ENCODE measurements at places on chromosomes 16 and 17. TPM values are rescaled to one million over a fixed set of nuclear protein-coding genes. Genes with fewer than 3 reads are reported as not detected.
A peak's percentile ranks its signal among the peaks of the same experiment; 100 is the strongest.

Gene KCTD2
- 104 TPM for total RNA-seq

Gene MRPS7
- total RNA-seq = 40.8 TPM

Gene IKZF3
- 0.55 TPM for total RNA-seq

Gene CLDN6
- total RNA-seq = not detected

DNA sequence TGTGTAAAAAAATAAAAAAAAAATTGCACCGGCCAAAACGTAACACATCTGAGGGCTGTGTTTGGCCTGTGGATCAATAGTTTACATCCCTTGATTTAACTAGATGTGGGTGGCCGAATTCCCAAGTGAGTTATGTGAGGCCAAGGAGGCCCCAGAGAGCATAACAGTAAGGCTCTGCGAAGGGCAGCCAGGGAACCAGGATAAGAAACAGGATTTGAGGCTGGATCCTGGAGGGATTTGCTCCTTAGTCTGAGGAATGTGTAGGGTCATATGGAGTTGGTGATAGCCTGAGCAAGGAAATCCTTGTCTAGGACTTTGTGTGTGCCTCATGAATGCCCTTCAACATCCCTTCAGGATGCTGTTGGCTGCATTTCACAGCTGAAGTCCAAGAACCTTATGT lies 2.0 kb downstream of the PHKG2 start:
- DNase-seq = no peak
- no peak overlapping the region for H3K4me3 ChIP-seq
- no peaks in the 10 kb centered on the region for H3K27me3 ChIP-seq
- H3K36me3 ChIP-seq = no peaks in the 10 kb centered on the region
- no peaks in the 10 kb centered on the region for H3K4me1 ChIP-seq

DNA sequence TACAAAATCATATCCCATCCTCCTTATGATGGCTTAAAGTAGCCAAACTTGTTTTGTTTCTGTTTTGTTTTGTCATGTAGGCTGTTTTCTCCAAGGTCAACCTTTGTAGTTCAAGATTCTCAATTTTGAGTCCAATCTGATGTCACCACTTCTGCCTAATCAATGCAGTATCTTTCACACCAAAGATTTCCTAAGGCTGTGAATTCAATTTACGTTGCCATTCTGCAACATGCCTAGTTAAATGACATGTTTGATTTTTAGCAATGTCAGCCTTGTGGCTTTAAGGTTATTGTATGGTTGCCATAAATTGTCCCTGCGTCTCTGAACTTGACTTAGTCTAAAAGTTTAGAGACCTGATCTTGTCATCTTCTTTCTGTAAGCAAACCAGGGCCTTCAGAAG lies 20.4 kb downstream of the ZNF213 start:
- H3K27ac ChIP-seq = no peak overlapping the region
- no peaks in the 10 kb centered on the region for H3K4me1 ChIP-seq
- DNase-seq = no peak
- no peaks in the 10 kb centered on the region for H3K27me3 ChIP-seq
- H3K4me3 ChIP-seq = no peak overlapping the region
- no peaks in the 10 kb centered on the region for H3K36me3 ChIP-seq

DNA sequence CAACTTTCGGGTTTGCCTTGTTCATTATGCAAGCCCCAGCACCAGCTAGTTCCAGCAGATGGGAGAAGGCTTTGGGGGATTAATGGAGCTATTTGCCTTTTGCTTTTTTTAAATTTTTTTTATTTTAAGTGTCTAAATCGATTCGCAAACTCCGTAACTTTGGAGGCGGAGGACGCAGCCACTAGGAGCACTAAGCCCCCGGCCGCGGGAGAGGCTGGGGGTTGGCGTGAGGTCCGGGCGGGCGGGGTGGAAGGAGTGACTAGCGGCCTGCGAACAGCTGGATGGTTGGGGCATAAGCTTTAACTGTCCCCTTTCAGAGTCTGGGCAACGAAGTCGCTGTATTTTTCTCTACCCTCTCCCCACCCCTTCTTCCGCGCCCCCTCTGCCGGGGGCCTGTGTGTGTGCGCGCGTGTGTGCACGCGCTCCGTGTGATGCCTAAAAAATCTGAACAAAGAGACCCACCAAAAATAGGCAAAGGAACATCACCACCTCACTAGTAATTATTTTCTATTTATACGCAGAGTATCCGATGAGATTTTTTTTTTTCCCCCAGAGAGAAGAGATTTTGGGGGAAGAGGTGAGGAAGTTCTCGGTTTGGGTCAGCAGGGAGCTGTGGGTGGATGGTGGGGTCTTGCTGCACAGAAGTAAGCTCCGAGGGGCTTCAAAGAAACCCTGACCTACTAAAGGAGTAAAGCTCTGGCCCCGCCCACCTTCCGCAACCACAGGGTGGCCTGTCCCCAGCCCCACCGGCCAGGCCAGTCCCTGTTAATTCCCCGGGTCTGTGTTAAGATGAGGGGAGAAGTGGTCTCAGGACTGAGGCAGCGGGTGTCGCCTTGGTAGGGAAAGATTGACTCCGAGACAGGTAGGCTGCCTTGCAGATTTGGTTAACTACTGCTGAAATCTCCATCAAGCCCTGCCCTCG lies 2.3 kb downstream of the SHISA9 start:
- peak overlapping the region; percentile 36 for H3K27ac ChIP-seq
- peak overlapping the region; percentile 31 for H3K4me3 ChIP-seq
- no peaks in the 10 kb centered on the region for H3K36me3 ChIP-seq
- DNase-seq = no peak
- H3K27me3 ChIP-seq = no peaks in the 10 kb centered on the region

DNA sequence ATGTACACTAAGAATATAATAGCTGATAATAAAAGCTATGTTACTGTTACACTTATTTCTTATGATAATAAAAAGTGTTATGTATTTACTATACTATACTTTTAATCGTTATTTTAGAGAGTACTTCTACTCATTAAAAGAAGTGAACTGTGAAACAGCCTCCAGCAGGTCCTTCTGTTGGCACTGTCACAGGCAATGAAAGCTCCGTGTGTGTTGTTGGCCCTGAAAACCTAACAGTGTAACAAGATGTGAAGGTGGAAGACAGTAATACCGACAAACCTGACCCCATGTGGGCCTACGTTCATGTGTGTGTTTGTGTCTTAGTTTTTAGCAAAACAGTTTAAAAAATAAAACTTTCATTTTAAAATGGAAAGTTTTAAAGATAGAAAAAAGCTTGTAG lies 91.8 kb downstream of the STH start:
- no peaks in the 10 kb centered on the region for H3K27me3 ChIP-seq
- DNase-seq = no peak
- H3K4me1 ChIP-seq = no peaks in the 10 kb centered on the region

- no peaks in the 10 kb centered on the region for H3K36me3 ChIP-seq
- H3K4me3 ChIP-seq = no peak overlapping the region
- H3K27ac ChIP-seq = peak overlapping the region; percentile 22
- H3K27me3 ChIP-seq = no peaks in the 10 kb centered on the region
Observed at GRCh38 chr17:78759203-78759968, 22.7 kb downstream of the CYTH1 start.

DNA sequence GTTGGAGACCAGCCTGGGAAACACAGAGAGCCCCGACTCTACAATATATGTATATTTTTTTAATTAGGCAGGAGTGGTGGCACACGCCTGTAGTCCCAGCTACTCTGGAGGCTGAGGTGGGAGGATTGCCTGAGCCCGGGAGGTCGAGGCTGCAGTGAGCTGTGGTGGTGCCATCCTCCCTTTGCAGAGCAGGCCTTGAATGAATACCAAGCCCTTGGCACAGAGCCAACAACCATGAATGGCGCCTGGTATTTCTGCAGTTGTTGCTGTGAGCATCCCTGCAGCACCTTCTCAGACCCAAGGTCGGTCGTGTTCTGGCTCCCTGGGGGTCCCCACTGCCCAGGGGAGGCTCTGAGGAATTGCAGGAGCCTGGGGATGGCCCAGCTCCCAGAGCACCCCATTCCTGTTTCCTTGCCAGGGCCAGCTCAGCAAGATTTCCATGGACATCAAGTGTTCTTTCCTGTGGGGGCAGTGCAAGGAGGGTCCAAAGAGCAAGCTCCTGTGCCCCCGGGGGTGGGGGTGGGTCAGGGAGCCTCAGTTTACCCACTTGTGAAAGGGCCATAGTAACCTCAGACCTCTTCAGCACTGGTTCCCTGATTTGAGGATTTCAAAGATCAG lies 25.6 kb upstream of the RMI2 start:
- DNase-seq = no peak
- no peaks in the 10 kb centered on the region for H3K36me3 ChIP-seq
- no peaks in the 10 kb centered on the region for H3K4me1 ChIP-seq

DNA sequence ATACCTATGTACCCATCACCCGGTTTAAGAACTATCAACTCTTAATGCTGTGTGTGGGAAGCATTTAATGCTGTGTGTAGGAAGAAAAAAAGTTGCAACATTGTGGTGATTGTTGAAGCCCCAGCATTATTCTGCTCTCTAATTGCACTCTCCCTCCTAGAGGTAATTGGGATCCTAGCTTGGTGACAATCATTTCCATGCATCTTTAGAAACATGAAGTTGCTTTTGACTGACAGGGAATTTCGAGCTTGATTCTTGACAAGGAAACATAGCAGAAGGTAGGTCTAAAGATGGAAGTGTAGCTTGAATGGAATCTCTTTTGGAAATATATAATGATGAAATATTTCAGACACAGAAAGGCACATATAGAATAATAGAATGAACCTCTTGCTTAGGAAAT lies 27.3 kb downstream of the HEXIM2 start:
- H3K27me3 ChIP-seq = no peaks in the 10 kb centered on the region
- no peaks in the 10 kb centered on the region for H3K4me1 ChIP-seq
- DNase-seq = no peak
- no peak overlapping the region for H3K4me3 ChIP-seq

GRCh38 chr17:80859002-80859941 lies 132.4 kb upstream of the CHMP6 start:
- peak; percentile 30 for DNase-seq
- no peaks in the 10 kb centered on the region for H3K27me3 ChIP-seq
- no peak overlapping the region for H3K27ac ChIP-seq
- no peaks in the 10 kb centered on the region for H3K36me3 ChIP-seq

DNA sequence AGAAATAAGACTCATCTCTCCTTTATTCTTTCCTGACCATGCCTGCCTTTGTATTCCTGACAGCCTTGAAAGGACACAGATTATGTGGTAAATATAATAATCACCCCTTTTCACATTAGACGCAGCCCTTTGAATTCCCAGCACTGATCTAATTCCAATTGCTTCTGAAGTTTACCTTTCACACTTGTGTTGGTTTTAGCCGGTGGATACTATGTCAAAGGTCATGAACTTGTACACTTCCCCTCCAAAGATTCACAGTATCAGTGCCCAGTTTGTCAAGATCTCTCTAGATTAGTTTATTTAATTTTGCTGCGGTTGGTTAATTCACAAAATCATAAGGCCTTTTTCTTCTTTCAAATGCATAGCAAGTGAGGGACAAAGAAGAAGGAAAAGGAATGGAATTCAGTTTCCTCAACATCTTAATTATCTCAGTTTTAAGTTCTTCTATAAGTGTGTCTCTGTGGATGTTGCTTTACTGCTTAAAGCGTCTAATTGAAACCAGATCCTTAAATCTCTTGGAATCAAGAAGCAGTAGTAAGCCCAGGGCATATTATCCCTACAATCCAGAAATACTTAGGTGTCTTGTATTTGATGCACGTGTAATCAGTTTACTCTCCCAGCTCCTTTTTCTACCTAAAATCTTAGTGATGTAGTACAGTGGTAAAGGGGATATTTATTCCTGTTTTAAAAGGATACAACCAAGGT lies 174.3 kb upstream of the TBX2 start:
- DNase-seq = no peak
- H3K36me3 ChIP-seq = no peaks in the 10 kb centered on the region
- H3K27me3 ChIP-seq = no peaks in the 10 kb centered on the region
- H3K27ac ChIP-seq = no peak overlapping the region
- no peaks in the 10 kb centered on the region for H3K4me1 ChIP-seq

- peak; percentile 49 for DNase-seq
- peaks cover 11% of the 10 kb centered on the region for H3K4me1 ChIP-seq
- H3K27me3 ChIP-seq = no peaks in the 10 kb centered on the region
- H3K4me3 ChIP-seq = no peak overlapping the region
- no peak overlapping the region for H3K27ac ChIP-seq
Observed at GRCh38 chr16:90044111-90044551, 24.9 kb upstream of the DBNDD1 start.

Data from prostate gland (tissue), 2 donors.